Natural killer cell (primary cell): ENCODE measurements at places on chromosomes 13 and 19. TPM values are rescaled to one million over a fixed set of nuclear protein-coding genes. Genes with fewer than 3 reads are reported as not detected.

C5AR1 gene
- total RNA-seq, result 42.7 TPM

FOXA3 gene
- not detected for total RNA-seq

ZNF570 gene
- total RNA-seq, result 17.6 TPM

KLK7 gene
- total RNA-seq, result not detected

PBX4 gene
- total RNA-seq, result 10.7 TPM

ZNF98 gene
- not detected for total RNA-seq

FGF9 gene
- total RNA-seq, result 0.28 TPM
